Pancreas (tissue), 10 donors: ENCODE measurements at places on chromosomes 13 and 19. TPM values are rescaled to one million over a fixed set of nuclear protein-coding genes. Genes with fewer than 3 reads are reported as not detected.

The IGFLR1 gene
- 7.4 TPM for polyA plus RNA-seq

The ZNF296 gene
- 2.1 TPM for polyA plus RNA-seq

The CABP5 gene
- not detected for polyA plus RNA-seq

DNA sequence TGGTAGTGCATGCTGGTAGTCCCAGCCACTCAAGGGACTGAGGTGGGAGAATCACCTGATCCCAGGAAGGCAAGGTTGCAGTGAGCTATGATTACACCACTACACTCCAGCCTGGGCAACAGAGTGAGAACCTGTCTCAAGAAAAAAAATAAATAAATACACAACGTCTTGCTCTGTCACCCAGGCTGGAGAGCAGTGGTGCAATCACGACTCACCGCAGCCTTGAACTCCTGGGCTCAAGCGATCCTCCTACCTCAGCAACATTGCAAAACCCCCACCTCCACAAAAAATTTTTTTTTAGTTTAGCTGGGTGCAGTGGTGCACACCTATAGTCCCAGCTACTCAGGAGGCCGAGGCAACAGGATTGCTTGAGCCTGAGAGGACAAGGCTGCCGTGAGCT is 8.8 kb downstream of the TPM4 start:
- DNase-seq, result no peak

DNA sequence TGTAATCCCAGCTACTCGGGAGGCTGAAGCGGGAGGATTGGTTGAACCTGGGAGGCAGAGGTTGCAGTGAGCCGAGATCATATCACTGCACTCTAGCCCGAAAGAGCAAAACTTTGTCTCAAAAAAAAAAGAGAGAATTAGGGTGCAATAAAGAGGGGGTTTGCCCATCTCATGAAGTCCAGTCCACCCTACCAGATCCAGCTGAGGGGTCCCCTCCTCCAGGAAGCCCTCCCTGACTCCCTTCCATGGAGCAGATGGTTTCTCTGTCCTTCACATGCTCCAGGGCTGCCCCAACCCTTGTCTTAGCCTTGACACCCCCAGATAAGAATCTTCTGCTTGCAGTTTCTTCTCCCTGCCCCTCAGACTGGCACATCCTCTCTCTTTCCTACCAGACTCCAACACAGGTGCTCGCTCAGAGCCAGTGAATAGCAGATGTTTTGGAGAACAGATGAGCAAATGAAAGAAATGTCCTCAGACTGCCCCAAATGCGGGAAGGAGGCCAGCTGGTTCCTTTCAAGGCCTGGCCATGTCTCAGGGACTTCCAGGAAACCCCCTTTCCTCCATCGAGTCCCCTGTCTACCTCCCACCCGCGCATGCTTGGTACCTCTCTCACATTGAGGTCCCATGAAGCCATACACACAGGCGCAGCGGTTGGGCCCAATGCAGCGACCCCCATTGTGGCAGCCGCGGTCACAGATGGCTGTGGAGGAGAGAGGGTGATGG is 5.0 kb downstream of the FBN3 start:
- no peak for DNase-seq

GRCh38 chr19:13887018-13887436 is 10.1 kb downstream of the NANOS3 start:
- no peak for DNase-seq

DNA sequence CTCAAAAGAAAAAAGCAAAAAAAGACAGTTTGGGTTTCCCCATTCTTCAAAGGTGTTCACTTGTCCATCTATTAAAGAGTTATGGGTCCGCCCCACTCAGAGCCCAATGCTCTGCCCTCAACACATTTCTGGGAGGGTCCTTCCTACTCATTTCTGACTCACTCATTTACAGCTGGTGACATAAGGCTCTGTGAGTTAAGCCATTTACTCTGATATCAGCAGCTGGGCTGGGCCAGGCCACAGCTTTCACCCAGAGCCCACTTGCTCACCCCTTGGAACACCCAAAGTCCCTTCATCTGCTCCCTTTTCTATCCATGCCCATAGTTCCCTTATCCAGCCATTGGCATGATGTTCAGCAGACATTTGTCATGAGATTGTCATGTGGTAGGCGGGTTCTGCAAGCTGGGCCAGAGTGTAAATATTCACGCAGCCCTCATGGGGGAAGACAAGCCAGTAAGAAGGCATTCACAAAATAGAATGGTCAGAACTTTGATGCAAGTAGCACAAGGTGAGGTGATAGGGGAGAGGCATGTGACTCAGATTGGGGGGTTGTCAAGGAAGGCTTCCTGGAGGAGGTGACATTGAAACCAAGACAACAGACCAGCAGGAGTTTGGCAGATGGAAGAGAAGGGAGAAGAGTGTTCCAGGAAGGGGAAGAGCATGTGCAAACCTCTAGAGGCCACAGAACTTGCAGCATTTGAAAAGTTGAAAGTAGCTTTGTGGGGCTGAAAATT is 5.9 kb downstream of the MAST1 start:
- no peak for DNase-seq
